Right renal cortex interstitium (tissue), 3 donors: ENCODE measurements at places on chromosomes 6 and 20.

DNA sequence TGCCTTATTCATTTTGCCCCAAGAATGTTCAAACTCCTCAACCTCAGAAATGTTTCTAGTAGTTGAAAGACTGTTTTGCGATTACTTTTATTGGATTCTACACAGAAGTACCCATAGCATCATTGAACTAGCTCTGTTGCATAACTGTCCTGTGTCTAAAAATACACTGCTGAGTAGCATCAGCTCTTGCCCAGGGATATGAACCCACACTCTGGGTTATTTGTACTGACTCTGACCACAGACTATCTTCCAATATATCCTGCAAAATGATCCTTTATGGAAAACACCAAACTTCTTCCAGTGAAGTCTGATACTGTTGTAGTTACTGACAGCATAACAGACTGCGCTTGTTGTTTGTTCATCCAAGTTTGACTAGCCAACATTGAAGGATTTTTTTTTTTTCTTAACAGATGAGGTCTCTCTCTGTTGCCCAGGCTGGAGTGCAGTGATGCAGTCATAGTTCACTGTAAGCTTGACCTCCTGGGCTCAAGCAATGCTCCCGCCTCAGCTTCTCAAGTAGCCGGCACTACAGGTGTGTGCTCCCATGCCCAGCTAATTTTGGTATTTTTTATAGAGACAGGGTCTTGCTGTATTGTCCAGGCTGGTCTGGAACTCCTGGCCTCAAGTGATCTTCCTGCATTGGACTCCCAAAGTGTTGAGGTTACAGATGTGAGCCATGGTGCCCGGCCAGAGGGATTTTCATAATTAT lies 49.9 kb downstream of the TULP4 start:
- no peak for DNase-seq

GRCh38 chr6:39386487-39386886 lies 64.0 kb upstream of the KCNK16 start:
- DNase-seq = no peak

- DNase-seq = no peak
These were observed 30.6 kb upstream of the ZBTB24 start for GRCh38 chr6:109513571-109514071.

DNA sequence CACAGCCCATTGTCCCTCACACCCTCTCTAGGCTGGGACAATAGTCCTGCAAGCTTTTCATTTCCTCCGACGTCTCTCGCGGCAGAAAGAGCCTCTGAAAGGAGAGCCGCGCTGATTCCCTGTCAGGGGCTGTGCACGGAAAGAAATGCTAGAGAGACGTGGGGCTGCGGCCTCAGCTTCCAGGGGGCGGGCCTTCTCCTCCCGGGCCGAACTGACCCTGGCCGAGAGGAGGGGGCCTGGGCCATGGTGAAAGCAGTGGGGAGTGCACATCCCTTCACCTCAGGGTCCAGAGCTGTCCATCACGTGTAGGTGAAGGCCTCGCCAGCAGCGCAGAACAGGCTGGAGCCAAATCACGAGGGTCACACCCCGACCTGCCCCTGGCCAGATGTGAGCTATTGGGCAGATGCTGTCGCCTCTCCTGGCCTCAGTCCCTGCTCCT lies 220.4 kb downstream of the TAF4 start:
- DNase-seq = no peak

DNA sequence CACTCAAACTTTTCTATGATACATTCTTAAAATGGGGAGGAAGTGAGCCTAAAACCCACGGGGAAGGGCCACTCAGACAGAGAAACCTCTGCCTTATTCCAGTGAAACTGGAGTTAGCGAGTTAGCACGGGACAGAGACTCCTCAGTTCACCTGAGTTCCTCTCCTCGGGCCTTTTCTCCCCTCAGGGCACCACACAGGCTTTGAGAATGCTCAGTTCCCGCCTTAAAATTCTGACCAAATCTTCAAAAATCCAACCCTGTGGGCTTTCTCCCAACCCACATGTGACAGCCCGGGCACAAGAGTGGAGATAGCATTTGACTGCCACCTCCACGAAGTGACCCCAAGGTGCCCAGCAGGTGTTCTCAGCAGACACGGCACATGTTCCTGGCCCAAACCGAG lies 204.3 kb downstream of the SMOC2 start:
- no peak for DNase-seq

GRCh38 chr6:125910527-125910926 lies 46.0 kb upstream of the HINT3 start:
- DNase-seq = no peak

GRCh38 chr6:34145161-34146020 lies 496 bp downstream of the GRM4 start:
- no peak for DNase-seq

- DNase-seq = no peak
These were observed 239.0 kb upstream of the KCNQ5 start for GRCh38 chr6:72382602-72383529.

DNA sequence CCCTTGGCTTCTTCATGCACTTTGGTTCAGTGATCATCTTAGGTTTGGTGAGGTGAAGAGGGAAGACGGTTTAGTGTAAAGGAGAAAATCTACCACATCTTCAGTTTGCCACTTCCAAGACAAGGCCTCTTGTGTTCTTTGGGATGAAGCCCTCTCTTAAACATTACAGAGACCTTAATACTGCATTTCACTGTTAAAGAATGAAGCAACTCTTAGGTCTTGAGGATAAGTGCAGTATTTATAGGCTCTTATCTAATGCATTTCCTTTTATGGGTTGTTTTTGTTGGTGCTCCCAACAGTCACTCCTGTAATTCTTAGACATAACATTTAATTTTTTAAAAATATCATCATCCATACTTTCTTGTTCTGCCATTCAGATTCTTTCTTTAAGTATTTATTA lies 139.9 kb upstream of the LAMP5 start:
- no peak for DNase-seq

GRCh38 chr20:15937179-15937578 lies 636.1 kb downstream of the KIF16B start:
- no peak for DNase-seq

GRCh38 chr6:131765081-131765803 lies 42.6 kb upstream of the ENPP1 start:
- no peak for DNase-seq

- peak; percentile 47 for DNase-seq
These were observed 65.2 kb downstream of the CDS2 start for GRCh38 chr20:5191829-5192569.

- DNase-seq = no peak
These were observed 50.1 kb downstream of the CARMIL1 start for GRCh38 chr6:25329161-25329817.

GRCh38 chr6:39952167-39952566 lies 17.9 kb upstream of the MOCS1 start:
- no peak for DNase-seq

- DNase-seq = no peak
These were observed 2.9 kb upstream of the GZF1 start for GRCh38 chr20:23358923-23359593.

DNA sequence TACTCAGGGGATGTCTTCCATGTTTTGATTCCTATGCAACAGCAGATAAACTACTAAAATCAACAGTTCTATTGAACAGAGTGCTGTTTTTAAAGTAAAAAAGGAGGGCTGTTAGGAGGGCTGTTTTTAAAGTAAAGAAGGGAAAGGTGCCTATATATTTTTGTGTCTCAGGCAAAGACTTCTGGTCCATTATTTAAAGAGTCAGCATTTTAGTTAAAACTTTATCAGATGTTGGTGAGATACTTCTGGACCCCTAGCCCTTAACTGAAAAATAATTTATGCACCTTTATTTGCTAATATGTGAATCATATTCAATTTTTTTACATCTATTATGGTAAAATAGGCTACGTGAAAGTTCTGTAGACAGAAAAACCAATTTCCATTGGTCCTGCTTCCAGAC lies 144.8 kb downstream of the MOXD1 start:
- DNase-seq = no peak

GRCh38 chr6:31356216-31356945 lies 598 bp downstream of the HLA-B start:
- no peak for DNase-seq

DNA sequence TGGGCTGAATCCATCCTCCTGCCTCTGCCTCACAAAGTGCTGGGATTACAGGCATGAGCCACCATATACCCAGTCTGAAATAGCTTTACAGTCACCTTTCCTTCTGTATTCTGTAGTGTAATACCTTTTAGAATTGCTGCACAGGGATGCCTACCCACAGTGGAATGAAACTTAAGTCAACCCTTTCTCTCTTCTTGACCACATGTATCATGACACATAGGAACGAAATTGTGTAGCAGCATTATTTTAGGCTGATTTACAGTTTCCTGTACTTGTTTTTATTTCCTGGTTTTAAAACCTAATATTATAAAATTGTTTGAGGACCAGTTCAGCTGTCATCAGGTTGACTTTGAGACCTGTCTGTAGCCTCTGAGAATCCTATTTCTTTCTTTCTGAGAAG lies 297.8 kb downstream of the ZFAND3 start:
- DNase-seq = no peak

DNA sequence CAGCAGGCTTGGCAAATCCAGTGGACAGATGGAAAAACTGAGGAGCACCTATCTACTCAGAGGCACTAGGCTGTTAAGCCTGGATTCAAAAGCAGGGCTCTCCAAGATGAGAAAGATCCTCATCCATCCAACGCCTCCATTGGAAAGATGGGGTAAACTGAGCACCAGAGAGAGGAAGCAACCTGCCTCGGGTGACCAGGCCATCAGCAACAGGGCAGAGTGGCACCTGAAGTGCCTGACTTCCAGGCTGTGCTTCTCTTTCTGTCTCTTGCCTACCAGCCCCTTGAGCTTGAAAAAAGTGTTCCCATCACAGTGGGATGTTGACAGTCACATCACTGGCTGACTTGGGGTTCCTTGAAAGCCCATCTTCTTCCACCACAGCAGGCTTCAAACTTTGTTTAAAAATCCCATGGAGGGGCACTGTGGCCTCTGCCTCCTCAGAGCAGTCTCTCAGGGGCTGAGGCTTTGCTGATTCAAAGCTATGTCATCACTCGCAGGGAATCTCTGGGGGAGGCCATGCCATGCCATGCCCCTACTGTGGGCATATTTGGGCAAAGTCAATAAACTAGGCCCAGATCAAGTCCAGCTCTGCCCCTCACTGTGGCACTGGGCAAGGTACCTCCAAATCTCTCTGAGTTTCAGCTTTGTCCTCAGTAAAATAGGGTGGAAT lies 44.8 kb upstream of the TGM2 start:
- no peak for DNase-seq

DNA sequence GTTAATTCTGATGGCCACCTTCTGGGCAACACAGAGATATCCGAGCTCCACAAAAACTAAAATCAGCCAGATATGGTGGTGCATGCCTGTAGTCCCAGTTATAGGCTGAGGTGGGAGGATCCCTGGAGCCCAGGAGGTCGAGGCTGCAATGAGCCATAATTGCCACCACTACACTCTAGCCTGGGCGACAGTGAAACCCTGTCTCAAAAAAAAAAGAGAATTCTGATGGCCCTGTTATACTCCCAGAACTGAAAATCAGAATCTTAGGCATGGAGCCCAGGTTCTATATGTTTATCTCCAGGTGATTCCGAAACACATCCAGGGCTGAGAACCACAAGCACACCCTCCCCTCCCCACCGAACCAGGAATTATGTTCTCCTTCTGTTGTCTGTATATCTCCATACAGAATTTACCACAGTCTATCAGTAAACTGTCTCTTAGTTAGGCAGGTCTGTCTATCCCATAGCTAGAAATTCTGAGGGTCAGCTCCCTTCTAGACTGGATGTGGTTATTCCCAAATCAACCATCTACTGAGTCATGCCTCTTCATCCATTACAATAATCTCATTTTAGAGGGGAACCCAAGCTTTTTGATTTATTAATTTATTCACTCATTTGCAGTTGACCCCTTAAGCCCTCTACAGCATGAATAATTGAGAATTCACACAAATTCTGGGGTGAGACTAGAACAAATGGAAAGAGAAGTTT lies 24.8 kb upstream of the CCND3 start:
- DNase-seq = no peak

- DNase-seq = no peak
These were observed 9.6 kb downstream of the CD24 start for GRCh38 chr6:106964954-106965353.

GRCh38 chr6:122412001-122412400 lies 12.5 kb downstream of the HSF2 start:
- no peak for DNase-seq

DNA sequence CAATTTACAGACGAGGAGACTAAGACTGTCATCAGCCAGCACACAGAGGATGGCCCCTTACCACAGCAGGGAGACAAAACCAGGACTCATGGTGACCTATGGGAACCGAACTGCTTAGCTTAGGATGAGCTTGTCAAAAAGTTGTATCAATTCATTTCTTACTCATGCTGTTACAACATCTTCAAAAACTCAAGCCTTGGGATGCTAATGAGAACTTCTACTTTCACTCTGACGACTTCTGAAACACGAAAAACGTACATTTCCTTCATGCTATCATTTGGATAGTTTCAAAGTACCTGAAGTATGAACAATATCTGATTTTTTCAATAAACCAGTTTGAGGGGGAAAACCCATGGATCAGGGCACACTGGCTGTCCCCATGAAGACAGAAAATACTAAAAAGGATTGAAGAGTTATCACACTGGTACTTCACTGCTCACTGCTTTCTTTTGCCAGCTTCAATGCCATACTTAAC lies 31.9 kb downstream of the HIVEP2 start:
- DNase-seq = no peak

GRCh38 chr6:25959890-25960536 lies 2.6 kb upstream of the TRIM38 start:
- DNase-seq = no peak

GRCh38 chr6:63643862-63644261 lies 8.3 kb downstream of the PHF3 start:
- no peak for DNase-seq

DNA sequence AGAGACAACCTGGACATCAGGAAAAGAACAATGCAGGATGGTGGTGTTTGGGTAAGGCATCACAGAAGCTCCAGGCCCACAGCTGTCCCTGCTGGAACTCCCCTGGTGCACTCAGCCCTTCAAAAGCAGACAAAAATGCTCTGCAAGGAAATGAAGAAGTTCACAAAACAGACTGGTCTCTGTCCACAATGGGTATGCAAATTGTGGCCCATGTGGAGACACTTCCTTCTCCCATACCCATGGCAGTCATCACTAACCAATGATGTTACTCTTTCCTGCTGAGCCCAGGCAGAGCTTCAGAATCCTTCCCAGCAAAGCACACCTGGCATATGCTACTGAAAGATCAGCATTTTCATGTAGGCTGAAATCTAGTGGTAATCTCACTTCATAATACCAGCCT lies 42.6 kb upstream of the PXDC1 start:
- no peak for DNase-seq

DNA sequence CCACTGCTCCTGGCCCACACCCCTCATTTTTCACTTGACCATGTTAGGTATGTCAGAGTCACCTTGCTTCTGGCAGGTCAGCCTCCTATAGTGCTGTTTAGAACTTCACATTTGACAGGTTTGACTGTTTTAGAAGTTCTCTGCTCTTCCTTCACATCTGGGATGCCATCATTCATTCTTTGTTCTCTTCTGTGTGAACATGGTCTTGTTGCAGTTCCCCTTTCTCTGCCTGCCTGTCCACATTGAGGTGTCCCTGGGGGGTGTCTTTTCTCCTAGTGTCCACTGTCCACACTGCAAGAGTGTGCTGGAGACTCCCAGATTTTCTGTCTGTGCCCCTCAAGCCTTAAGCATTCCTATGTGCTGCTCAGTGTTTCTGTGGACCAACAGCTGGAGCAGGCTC lies 89.5 kb downstream of the JARID2 start:
- no peak for DNase-seq

GRCh38 chr6:57324538-57324937 lies 7.1 kb downstream of the PRIM2 start:
- DNase-seq = no peak

- no peak for DNase-seq
These were observed 105.0 kb upstream of the QKI start for GRCh38 chr6:163309491-163310026.

GRCh38 chr20:23826541-23827021 lies at the start of gene CST2:
Gene CST2 (minus strand): TSS chr20:23826729. CDS start chr20:23826660, 69 bp downstream.
- DNase-seq = no peak
